ENCODE measurements at places on chromosomes 3 and 15.

DNA sequence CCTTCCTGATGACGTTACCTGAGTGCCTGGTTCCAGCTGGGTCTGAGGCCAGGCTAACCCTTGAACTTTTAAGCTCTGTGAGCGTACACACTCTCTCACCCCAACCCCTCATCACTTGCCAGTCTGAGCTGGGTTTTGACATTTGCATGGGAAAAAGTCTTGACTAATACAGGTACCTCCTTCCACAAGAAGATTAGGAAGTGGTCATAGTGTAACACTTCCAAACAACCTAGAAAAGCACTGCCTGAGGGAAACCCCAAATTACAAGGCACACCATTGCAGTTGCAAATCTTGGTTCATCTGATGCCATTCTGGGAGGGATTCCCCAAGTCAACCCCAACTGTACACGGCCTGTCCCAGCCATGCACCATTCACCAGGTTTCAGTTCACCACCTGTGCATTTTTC, 499.8 kb downstream of the FOXP1 start:
- no peak for DNase-seq

DNA sequence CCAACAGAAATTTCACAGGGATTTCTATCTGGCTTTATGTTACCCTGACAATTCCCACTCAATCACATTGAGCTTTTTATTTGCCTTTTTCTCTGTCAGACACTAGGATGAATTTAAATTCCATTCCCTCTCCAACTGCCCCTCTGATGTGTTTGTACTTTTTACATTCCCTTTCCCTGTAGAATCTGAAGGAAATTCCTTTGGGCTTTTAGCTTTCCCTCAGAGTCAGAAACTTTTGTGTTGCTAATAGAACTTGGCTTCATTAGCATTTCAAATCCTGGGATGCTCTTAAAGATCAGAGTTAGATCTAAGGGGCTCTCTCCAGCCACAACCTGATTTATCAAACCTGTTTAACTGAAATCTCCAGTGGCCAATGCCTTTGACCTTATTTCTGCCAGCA, 7.9 kb upstream of the RARB start:
- no peak for DNase-seq

DNA sequence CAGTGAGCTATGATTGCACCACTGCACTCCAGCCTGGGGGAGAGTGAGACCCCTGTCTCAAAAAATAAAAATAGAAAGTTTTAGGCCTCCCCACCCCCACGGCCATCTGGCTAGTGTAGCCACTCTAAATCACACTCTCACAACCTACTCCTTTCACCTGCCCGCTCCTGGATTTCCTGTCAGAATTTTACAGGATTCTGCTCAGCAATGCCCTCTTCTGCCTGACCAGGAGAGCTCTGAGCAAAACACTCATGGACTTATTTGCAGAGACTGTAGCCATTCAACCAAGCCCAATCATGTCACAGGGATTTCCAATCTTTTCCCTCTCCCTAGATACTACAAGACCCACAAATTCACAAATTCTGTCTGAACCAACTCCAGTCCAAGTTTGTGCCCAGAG, 242.6 kb upstream of the TPRG1 start:
- no peak for DNase-seq

GRCh38 chr15:35657679-35658311, 111.8 kb upstream of the DPH6 start:
- no peak for DNase-seq

GRCh38 chr3:40169983-40170382, 139.5 kb upstream of the EIF1B start:
- no peak for DNase-seq

DNA sequence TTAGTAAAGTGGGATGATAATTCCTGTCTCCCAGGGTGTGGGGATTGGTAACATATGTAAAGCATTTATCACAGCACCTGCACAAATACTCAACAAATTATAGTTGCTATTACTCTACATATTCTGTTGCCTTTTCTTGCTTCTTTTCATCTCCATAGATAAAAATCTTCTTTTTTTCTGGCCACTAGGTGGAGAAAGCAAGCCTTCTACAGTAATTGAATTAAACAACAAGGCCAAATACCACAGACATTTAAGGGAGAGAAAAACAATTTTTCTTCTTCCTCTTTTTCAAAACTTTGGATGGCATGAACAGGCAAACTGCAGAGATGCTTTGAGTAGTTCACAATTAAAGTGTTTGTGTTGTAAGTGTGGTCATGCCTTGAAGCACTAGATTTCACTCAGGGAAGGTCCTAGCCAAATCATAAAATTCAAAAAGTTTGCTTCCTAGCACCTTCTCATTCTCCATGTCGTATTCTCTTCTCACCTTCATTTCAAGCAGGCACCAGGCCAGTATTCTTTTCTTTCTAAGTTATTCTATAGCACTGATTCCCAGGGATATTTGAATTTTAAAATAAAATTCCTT, 493.4 kb upstream of the TGFBR2 start:
- no peak for DNase-seq

DNA sequence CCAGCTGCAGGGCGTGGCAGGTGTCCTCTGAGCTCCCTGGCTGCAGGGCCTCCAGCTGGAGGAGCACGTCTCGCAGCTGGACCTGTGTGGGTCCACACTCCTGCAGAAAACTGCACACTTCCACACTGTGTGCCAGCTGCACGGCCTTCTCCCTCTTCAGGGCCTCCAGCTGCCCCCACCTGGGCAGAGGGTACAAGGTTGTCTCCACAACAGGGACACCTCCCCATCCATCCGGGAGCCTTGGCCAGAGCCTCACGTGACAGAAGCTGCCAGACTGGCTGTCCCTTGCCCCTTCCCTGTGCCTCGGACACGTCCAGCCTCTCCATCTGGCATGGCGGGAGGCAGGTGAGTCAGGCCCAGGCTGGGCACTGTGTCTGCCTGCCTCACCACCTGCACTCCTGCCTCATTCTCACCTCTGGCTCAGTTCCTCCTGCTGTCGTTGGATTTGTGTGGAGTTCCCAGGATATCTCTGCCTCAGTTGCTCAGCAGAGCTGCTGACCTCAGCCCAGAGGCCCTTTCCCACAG, 14.5 kb downstream of the SPTBN5 start:
- DNase-seq: no peak

- no peak for DNase-seq
Measured at GRCh38 chr15:31004220-31004733, 12.8 kb upstream of the MTMR10 start.

DNA sequence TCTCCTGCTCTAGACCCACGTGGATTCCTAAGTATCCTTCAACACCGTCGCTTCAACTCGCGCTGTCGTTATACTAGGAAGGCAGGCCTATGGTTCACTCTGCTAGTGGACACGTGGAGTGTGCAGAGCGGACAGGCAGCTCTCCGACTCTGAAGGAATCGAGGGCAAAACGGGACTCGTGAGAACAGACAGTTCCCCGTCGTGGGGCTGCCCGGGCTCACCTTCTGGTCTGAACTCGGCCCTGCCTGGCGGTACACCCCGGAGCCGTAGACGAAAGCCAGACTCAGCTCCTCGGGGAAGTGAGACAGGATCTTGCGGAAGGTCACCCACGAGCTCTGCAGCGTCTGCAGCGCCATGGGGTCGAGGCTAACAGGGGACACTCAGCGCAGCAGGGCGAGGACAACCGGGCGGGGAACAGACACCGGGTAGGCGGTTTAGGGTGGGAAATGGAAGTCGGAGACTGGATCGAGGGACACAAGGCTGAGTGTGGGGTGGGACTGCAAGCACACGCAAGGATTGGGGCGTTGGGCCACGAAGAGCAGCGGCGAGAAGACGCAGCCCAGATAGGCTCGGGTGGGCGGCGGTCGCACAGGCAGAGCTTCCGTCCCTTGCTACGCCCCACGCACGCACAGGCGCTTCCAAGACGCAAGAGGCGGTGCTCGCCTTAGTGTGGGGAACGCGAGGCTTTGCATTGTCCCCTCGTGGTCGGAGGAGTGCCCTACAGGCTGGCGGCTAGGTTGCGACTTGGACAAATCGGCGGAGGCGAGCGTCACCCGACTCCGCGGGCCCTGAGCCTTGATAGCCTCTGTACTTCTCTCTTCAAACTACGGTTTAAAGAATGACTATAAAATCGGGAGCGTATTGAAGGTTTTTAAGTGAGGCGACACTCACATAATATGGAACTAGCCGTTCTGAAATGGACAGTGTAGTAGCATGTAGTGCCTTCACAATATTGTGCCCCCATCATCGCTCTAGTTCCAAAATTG, at the start of gene TAMM41:
TSS of gene TAMM41 (minus strand) at position 605 of the 986 bp plus-strand sequence. CDS start at position 356, 249 bp downstream.
- peak; percentile 95 for DNase-seq

DNA sequence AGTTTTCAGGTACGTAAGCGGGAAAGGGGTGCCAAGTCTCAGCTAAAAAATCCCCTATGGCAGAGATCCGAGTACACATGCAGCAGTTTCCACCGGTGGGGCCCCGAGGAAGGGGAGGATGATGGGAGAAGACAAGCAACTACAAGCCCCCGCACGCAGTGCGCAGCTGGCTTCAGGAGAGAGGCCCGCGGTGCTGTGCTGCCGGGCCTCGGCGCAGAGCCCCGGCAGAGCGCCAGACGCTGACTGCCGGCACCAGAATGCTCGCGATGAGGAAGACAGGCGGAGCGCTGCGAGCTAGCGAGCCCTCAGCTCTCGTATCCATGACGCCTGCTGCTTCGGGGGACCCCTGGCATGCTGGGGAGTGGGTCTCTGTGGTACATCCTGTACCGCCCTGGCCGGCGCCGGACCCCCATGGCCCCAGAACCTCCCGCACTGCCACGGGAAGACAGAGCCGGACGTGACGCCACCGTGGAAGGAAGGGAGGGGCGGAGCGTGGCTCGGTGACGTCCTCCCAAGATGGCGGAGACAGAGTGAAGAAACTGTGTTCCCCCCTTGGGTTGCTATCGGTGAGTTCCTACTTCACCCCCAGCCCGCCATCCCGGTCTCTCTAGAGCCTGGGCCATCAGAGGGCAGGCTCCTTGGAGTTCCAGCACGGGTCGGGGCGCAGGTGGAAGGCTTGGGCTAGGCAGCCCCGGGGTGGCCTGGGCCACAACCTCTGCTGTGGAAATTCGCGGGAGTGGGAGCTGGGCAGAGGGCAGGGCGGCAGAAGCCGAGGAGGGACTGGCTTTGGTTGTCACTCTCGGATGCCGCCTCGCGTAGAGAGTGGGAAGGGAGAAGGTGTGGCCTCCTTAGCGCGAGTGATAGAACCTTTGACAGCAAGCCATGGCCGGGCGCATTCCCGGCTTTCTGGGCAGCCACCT, at the start of gene MYNN:
TSS of gene MYNN (plus strand) at position 500 of the 920 bp plus-strand sequence. CDS start 900 bp downstream, outside the sequence.
- DNase-seq: peak; percentile 76

DNA sequence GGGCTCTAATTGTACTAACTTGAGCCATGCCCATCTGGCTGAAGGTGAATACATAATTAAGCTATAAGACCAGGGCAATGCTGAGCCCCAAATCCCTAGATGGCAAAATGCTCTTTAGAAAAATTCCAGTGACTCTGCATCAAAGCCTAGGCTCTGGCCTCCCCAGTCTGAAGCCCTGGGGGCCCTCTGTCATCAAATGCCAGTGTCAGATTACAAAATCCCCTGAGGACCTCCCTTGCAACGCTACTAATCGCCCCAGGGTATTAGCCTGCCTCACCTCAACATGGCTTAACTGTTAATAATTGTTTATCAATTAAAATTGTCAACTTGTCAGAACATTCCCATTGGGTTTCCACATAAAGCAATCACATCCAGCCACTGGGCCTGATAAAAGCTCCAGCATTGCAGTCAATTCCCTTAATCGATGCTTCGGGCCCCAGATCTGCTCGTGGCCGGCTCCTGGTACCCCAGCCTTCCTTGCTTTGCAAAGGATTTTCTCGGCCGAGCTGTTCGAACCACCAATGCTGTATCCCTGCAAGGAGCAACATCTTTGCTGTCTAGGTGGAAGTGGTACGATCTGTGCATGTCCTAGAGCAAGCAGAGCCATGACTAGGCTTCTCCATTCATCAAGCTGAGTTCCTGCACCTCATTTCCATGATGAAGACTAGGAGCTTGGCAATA, 151.7 kb downstream of the MEGF11 start:
- no peak for DNase-seq

DNA sequence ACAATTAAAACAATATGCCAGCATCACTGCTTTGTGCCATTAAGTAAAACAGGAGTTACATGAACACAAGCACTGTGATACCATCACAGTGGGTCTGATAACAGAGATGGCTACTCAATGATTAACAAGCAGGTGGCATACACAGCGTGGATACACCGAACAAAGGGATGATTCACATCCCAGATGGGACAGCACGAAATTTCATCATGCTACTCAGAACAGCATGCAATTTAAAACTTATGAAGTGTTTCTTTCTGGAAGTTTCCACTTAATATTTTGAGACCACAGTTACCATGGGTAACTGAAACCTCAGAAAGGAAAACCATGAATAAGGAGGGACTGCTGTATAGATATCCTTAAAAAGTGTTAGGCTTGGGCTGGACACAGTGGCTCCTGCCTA, 44.5 kb downstream of the SLC24A1 start:
- no peak for DNase-seq

GRCh38 chr3:188721990-188722389, 449.8 kb upstream of the TPRG1 start:
- no peak for DNase-seq

DNA sequence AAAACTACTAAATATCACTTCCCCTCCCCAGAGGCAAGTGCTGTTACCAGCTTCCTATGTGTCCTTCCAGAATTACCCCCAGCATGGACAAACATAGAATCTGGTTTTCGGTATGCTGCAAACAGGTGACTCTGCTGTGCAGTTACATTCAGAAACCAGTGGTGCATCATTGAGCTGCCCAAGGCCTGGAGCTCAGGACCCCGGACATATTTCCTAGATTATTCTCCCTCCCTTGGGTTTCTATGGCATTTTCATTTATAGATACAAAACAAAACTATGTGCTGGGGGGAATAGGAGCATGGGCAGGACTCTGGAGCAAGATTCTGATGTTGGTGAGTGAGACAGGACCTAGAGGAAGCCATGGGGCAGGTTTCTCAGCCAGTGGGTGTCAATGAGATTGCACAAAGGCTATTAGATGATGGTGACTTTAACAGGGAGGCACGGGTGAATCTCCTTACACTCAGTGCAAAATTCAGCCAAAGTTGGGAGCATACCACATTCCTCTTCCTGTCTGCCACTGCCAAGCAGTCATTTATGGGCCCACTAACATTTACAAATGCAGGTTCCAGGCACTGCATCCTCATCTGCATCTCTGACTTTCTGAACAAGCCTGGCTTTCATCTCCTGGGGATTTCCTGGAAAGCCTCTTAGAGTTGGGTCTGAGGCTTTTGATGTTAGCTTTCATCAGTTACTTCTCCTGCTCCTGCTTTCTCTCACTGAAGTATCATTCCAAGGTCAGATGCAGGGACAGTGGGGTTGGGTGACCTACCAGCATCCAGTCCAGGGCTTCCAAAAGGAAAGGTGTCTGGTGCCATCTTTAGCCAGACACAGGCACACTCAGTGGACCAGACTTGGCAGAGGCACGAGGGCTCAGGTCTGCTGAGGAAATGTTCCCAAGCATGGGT, 44.5 kb downstream of the CMTM7 start:
- DNase-seq: no peak

DNA sequence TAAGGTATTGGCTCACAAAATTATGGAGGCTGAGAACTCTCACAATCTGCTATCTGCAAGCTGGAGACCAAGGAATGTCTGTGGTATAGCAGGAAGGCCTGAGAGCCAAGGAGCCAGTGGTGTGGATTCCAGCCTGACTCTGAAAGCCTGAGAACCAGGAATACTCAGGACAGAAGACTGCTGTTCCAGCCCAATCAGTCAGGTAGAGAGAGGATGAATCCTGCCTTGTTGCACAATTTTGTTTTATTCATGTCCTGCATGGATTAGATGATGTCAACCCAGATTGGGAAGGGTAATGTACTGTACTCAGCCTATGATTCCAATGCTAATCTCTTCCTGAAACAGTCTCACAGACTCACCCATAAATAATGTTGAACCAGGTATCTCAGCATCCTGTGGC, 312.4 kb upstream of the KCNMB2 start:
- DNase-seq: no peak

GRCh38 chr3:44065311-44066094, 176.2 kb upstream of the TOPAZ1 start:
- peak; percentile 35 for DNase-seq

GRCh38 chr3:99875581-99875928, 57.9 kb downstream of the CMSS1 start:
- no peak for DNase-seq

Measured in urothelium cell line (cell line).